ENCODE measurements at places on chromosomes 2 and 18. TPM values are rescaled to one million over a fixed set of nuclear protein-coding genes. Genes with fewer than 3 reads are reported as not detected.

The FAM228A gene
- 1.3 TPM for total RNA-seq

The TUBA3E gene
- total RNA-seq, result not detected

The MAP2 gene
- 211 TPM for total RNA-seq

DNA sequence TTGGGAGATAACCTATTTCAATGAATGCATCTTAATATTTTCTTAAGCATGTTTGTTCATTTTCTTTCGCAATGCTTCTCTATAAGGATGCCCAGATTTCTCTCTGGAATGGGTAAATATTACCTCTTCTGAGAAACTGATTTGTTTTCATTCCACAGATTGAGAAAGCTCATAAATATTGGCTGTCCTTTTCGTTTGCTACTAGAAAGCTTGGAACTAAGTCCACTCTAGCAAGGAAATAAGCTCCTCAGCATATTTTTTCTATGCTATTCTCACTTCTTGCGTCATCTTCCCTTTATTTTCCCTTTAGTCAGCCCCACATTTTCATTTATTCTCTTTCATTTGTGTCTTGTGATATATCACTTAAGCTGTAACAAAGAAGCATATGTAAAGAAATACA, 76.3 kb downstream of the ANTXR1 start:
- no peak for DNase-seq
